CD4-positive, alpha-beta T cell (primary cell): ENCODE measurements at places on chromosomes 7 and 10.
A peak's percentile ranks its signal among the peaks of the same experiment; 100 is the strongest.

GRCh38 chr10:61164458-61165160 is 220.6 kb upstream of the RHOBTB1 start:
- no peak for DNase-seq

DNA sequence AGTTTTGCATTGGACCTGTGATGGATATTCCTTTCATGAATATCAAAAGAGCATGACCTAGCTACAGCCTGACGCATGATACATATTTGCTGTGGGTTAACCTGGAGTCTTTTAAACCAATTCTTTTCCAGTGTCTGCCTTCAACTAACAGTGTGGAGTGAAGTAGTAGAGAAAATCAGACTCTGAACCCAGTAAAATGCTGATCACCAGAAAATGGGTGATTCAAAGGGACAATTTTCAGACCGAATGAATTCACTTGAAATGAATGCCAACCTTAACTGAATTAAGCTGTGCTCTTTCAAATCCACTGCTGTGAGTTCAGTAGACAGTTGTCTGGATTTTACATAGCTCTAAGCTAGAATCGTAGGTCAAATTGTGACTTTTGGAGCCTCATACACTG is 123.0 kb downstream of the CDK14 start:
- no peak for DNase-seq

DNA sequence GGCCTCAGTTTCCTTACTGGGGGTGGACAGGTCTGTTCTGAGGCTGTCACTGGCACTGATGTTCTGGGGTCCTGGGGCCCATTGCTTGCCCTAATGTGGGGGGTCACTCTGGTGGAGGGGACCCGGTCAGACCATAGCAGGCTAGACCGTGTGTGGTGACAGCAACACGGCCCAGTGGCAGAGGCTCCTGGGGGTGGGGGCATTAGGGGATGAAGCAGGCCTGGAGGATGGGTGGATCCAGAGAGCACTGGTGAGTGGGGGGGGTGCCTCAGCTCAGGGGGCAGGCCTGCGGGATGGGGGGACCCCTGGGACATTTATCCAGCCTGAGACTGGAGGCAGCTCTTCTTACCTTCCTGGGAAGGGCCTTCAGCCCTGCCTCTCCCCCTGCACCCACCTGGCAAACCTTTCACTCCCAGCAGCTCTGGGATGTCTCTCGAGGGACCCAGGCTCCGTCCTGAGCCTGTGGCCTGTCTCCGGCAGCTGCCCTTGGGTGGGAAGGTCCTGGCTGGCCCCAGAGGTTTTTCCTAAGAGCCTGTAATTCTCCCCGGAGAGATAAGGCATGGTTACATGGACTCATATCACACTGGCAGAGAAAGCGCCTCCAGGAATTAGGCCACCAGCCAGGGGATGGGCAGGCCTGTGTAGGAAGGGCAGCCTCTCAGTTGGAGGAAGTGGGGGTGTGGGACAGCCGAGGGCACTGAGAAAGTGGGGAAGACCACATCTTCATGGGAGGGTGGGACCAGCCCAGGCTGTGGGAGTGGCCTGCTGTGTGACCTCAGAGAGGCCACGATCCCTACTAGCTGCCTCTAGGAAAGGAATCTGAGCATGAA is 147.7 kb downstream of the UBE2H start:
- DNase-seq = no peak

DNA sequence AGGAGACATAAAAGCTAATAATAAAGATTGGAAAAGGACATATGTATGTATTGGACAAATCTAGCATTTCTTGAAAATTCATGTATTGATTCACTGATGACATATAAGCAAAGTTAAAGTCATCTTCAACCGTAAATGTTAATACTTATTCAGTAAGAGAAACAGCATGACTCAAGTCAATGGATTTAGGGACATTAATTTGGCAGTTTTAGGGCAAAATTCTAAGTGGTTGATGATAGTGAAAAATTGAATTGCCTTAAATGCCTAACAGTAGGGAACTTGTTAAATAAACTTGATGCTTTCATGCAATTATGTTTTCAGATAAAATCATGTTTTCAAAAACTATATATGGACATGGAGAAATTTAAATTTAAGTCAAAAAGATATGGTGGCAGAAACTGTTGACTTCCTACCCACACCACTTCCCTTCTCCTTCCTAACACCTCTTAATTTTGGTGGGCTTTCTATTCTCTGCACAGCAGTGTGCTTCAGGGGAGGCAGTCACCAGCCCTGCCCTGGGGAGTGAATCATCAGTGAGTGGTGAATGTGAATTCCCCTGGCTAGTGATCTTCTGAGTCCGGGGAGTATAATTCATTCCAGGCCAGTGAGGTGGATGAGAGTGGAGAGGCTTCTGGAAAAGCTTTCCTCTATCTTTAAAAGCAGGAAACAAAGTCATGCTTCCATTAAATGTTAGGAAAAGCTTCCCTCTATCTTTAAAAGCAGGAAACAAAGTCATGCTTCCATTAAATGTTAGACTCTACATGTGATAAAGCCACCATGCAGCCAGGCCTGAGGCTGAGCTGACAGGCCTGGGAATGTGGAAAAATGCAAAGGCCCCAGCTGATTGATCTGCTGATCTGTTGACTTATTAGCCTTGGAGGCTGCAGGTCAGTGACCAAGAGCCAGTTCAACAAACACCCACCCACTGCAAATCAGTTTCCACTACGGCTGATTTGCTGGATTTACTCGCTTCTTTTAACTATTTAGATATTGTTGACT is 25.2 kb upstream of the ITGB1 start:
- peak; percentile 57 for DNase-seq

DNA sequence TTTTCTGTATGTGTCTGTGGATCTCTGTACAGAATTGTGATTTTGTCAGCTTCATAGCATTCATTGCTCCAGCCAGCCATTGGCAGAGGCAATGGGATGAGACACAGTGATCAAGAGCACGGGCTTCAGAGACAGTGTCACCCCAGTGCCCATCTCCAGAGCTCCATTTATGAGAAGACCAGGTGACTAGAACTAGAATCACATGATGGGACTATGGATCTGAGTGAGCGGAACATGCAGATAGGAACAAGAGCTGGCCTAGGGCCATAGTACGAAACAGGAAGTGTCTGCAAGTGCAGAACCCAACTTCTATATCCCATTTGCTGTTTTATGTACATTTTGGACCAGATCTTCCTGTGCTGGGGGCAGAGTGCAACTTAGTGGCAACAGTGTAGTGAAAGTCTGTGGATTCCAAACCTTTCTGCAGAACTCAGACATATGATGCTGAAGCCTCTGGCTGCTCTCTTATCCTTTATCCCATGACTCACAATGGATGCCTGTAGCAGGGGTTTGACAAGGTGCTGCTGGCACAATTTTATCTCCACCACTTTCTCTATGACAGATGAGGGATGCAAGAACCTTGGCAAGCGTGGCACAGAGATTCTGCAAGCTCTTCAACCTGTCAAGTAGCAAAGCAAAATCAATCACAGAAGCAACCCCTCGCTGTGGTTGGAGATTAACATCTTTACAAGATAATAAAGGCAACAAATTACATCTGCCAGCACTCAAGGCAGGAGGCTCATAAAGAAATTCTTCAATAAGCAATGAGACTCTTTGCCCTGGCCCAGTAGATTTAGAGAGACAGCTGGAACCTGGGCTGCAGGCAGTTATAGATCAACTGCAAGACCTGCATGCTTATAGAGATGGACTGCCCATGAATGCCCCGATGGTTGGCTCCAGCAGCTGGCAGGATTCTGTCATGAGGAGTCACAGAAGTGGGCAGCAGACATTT is 681.3 kb downstream of the TNS3 start:
- DNase-seq = no peak

- DNase-seq = no peak
These were observed 75.8 kb downstream of the CUL1 start for GRCh38 chr7:148774471-148774870.

- DNase-seq = no peak
These were observed 125.6 kb downstream of the CYP26A1 start for GRCh38 chr10:93199191-93199751.

DNA sequence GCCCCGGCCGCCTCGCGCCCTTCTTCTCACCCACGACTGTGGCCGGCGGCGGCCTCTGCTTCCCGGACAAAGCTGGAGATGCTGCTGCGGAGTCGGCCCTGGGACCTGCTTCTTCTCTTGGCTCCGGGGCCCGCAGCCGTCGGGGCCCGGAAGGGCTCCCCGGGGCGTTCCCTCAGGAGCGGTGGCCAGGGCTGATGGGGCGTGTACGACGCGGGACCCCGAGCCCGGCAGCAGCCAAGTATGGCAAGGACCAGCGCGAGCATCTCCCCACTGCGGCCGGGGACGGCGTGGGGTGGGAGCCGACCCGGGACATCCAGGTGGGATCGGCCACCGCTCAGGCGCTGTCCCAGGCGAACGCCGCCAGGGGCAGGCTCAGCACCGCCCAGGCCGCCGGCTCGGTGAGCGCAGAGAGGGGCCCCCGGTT is 27.6 kb upstream of the BMS1 start:
- DNase-seq = no peak

- no peak for DNase-seq
These were observed 94.3 kb downstream of the ZMIZ1 start for GRCh38 chr10:79162861-79163665.

GRCh38 chr7:141436575-141437075 is 114.6 kb upstream of the AGK start:
- DNase-seq = no peak

DNA sequence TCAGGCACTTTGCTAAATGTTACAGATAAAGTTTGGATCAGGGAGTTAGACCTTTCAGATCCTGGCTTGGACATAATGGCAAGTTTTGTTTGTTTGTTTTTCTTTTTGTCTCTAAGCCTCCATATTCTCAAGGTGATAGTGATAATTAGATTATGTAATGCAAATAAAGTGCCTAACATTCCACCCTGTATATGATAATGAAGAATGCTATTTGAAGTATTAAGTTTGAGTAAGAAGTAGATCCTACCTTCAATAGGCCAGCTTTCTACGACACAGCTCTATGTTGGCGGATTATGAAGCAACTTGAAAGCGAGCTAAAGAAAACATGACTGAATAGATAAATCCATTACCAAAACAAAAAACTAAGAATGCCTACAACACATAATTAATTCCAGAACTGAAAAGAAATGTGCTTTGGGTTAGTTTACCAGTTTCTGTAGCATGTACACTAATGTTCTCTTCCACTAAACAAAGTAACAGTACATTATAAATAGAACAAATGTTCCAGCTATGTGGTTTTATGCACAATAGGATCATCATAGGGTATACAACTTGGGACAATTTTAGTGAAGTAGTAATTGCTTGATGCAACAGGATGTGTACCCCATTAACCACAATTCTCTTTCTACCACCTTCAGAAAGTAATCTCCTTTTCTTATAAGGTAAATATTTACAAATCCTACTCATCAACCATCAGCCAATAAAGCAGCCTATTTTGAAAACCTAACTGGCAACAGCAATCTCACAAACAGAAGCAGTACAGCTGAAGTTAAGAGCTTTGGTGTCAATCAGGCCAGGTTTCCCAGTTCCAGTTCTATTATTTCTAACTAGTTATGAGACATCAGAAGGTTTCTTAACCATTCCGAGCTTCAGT is 1.5 kb downstream of the SEM1 start:
- no peak for DNase-seq

DNA sequence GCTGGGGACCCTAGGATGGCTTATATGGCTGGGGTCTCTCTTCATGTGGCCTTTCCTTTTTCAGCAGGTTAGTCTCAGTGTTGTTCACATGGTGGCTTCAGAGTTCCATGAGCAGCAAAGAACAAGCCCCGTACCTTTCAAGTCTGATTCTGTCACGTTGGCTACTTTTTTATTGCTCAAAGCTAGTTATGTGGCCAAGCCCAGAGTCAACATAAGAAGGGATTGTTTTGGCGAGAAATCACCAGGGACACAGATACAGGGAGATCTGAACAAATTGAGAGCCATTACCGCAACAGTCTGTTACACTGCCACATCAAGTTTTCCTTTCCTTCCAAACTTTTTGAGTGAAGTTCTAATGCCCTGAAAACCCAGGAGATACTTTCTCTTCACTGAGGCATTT is 770.5 kb downstream of the LRMDA start:
- DNase-seq = no peak

DNA sequence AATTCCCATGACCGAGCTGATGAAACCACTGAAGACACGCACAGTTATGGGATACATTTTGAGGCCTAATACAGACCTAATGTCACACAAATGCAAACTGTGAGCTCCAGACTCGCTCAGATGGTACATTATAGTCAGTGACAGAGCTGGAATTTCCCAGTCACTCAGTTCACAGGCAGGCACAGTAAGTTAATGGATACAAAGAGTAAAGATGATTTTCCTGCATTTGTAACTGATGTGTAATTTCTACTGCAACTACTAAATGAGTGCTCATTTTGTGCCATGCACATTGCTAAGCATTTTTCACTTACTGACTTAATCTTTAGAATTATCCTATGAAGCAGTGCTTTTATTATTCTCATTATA is 56.5 kb downstream of the ENO4 start:
- DNase-seq = no peak

- DNase-seq = no peak
These were observed 114.1 kb upstream of the CARD11 start for GRCh38 chr7:3157566-3158287.

GRCh38 chr7:207418-208129 is 15.2 kb downstream of the FAM20C start:
- no peak for DNase-seq

DNA sequence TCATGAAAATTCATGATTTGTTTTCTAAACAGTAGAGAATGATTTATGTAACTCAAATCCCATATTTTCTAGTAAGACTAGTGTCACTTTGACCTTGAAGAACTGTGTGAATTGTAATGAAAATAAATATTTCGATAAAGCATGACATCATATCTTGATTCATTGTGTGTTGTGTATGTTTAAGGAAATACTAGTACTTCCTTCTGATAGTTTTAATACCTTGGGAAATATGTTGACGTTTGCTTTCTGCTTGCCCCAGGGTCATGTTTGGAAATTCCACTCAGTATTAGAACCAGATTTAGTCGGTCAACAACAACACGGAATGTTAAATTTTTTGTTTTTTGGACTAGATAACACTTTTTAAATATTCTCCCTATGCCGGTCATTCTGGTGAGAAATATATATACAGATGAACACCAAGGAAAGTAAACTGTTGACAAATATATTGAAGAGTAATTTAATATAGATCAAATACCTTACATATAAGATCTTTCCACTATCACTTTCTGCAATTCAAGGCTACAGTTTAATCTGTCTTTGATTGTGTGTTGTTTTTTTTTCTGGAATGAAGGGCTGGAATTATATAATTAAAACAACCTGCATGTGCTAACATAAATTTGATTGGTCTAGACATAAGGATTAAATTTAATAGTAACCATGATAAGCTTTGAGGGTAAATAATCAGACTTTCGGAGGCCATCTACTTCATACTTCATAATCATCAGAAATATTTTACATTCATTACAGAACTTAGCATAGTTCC is 126.2 kb downstream of the MDFIC start:
- no peak for DNase-seq

DNA sequence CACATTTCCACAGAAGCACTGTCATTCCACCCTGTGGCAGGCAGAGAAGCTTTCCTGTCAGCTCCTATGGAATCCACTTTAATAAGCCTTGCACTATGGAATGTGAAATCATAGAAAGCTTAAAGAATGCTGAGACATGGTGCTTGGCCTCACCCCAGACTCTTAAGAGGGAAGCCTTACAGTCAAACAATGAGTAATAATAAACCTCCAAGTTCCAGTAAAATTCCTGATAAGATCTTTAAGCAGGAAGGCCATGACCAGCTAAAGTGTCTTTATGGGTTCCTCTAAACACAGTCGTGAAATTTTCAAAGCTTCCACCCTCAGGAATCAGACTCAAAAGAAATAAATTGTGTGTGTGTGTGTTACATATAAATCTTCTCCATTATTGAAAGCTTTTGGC is 11.9 kb upstream of the TEX36 start:
- no peak for DNase-seq

- no peak for DNase-seq
These were observed 1.2 kb downstream of the PPP1R9A start for GRCh38 chr7:94908323-94909178.
